CD4-positive, alpha-beta memory T cell (primary cell): ENCODE measurements at places on chromosomes 2 and 18. TPM values are rescaled to one million over a fixed set of nuclear protein-coding genes. Genes with fewer than 3 reads are reported as not detected.
A peak's percentile ranks its signal among the peaks of the same experiment; 100 is the strongest.

Gene CD226
- polyA plus RNA-seq: 73.1 TPM

Gene RIT2
- polyA plus RNA-seq: not detected

DNA sequence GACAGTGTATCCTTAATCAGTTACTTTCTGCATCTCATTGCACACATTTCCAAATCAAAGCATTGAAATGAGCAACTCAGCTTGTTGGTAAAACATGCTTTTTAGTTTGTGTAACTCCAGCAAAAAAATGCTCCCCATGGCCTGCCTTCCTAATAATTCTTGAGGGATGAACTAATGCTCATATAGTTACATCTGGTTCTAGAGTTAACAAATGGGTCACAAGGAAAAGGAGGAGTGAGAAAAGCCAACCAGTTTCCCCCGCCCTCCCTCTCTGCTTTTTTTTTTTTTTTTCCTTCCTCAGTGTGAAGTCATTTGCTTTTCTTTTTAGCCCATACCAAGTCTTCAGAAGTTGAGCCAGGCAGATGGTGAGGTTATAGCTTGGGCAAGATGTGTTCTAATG is 231.7 kb downstream of the MTX2 start:
- no peak overlapping the region for H3K4me3 ChIP-seq
- H3K36me3 ChIP-seq: no peaks in the 10 kb centered on the region
- H3K4me1 ChIP-seq: no peaks in the 10 kb centered on the region
- no peaks in the 10 kb centered on the region for H3K27me3 ChIP-seq
- no peak for DNase-seq

Gene CAPN13
- polyA plus RNA-seq: not detected

- no peaks in the 10 kb centered on the region for H3K4me1 ChIP-seq
- no peaks in the 10 kb centered on the region for H3K36me3 ChIP-seq
- no peak overlapping the region for H3K4me3 ChIP-seq
- H3K27ac ChIP-seq: no peak overlapping the region
- H3K27me3 ChIP-seq: no peaks in the 10 kb centered on the region
- no peak for DNase-seq
Observed at GRCh38 chr2:216735086-216735485, 39.7 kb upstream of the IGFBP5 start.

Gene IKZF2
- 0.14 TPM for polyA plus RNA-seq

GRCh38 chr18:62885804-62886203 is 170.5 kb downstream of the PHLPP1 start:
- H3K27me3 ChIP-seq: no peaks in the 10 kb centered on the region
- H3K4me3 ChIP-seq: no peak overlapping the region
- H3K27ac ChIP-seq: no peak overlapping the region
- no peaks in the 10 kb centered on the region for H3K4me1 ChIP-seq

- no peak overlapping the region for H3K4me3 ChIP-seq
- no peak for DNase-seq
- no peak overlapping the region for H3K27ac ChIP-seq
- no peaks in the 10 kb centered on the region for H3K4me1 ChIP-seq
Observed at GRCh38 chr2:200179151-200179550, 127.3 kb upstream of the SPATS2L start.

GRCh38 chr2:121387591-121388325 is 102.8 kb upstream of the TFCP2L1 start:
- no peaks in the 10 kb centered on the region for H3K4me1 ChIP-seq
- no peak for DNase-seq
- H3K27me3 ChIP-seq: no peaks in the 10 kb centered on the region

Gene HMSD
- not detected for polyA plus RNA-seq

Gene TWIST2
- not detected for polyA plus RNA-seq

Gene HNMT
- not detected for polyA plus RNA-seq

DNA sequence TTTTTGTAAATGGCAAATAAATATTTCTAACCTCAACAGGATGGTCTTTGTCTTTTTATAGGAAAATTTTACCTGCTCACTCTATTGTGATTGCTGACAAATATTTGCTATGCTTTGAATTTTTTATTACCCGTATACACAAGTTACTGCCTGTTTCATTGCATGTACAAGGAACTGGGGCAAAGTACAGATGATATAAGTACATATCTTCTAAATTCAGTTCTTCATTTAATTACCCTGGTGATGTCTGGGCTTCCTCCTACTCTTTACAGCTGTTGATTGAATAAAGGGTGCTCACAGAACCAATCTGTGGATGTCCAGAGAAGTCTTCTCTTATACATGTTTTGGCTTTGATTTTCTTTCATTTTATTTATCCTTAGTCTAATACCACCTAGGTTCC is 26.5 kb downstream of the KCNE4 start:
- H3K4me1 ChIP-seq: no peaks in the 10 kb centered on the region
- H3K36me3 ChIP-seq: no peaks in the 10 kb centered on the region
- H3K27me3 ChIP-seq: no peaks in the 10 kb centered on the region

DNA sequence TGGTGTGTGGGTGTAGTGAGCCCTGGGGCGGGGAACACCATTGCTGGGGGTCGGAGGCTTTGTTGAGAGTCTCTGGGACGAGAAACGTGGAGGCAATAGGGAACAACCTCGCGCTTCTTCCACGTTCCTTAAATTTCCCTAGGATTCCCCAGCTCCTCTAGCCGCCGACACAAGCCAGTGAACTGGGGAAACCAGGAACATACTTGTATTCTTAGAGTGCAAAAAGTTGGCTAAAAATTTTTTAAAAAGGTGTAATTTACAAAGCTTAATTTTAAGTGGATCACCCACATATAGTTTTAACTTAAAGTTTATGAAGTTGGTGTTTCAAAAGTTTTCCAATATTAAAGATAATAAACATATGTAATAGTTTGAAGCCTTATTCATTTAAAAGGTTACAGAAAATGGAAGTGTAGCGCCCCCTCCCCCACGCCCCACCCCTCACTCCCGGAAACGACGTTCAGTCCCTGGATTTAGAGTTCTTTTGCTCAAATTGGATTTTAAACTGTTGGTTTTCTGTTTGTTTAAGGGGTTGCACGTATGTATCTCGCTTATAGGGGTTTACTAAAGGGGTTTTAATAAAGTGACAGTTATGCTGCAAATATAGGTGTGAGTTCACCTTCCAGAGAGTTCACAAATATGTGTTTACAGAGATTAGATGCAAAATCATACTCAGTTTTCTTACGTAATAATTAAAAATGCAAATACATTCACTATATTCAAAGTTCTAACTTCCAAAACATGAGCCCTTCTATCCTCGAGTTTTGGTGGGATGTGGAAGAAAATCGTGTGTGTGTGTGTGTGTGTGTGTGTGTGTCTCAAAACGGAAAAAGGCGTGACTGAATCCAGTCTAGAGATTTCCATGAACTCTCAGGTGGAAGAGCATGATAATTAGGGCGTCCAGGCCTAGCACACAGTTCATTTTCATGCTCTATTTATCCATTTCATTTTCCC is 872 bp downstream of the DSG2 start:
- H3K27me3 ChIP-seq: peaks cover 8% of the 10 kb centered on the region
- H3K36me3 ChIP-seq: no peaks in the 10 kb centered on the region
- no peaks in the 10 kb centered on the region for H3K4me1 ChIP-seq
- no peak overlapping the region for H3K4me3 ChIP-seq

DNA sequence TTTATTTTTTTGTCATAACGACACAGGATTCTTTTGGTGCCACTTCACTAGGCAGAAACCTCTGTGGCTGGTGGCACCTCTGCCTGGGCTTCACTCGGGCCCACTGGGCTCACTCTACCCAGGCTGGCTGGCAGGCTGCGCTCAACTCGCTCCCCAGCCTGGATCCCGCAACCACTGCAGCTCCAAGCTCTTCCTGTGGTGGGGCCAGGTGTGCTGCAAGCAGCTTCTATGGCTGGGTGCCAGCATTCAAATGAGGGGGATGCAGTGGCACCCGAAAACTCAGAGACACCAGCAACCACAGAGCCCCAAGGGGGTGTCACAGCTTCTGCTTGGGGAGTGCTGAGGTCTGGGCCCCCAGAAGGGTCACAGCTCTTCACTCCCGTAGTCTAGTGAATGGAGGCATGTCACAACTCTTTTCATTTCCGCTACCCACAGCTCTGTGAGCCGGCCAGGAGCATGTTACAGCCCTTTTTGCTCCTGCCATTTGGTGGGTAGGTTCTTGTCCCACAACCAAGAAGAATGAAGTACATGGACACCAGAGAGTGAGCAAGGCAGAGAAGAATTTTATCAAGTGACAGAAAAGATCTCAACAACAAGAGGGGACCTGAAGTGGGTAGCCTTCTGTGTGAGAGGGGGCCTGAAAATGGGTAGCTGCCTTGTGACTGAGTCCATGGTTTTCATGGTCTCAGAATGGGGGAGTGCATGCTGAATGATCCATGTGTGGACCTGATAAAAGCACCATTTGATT is 170.1 kb downstream of the UBR3 start:
- H3K27me3 ChIP-seq: no peaks in the 10 kb centered on the region
- DNase-seq: no peak
- H3K36me3 ChIP-seq: no peaks in the 10 kb centered on the region
- no peak overlapping the region for H3K27ac ChIP-seq
- no peak overlapping the region for H3K4me3 ChIP-seq
- no peaks in the 10 kb centered on the region for H3K4me1 ChIP-seq

GRCh38 chr2:28251337-28251736 is 141.3 kb upstream of the FOSL2 start:
- no peak overlapping the region for H3K4me3 ChIP-seq
- peaks cover 48% of the 10 kb centered on the region for H3K4me1 ChIP-seq
- H3K27me3 ChIP-seq: no peaks in the 10 kb centered on the region
- peak overlapping the region; percentile 33 for H3K27ac ChIP-seq
- no peaks in the 10 kb centered on the region for H3K36me3 ChIP-seq

Gene SMYD1
- polyA plus RNA-seq: not detected

Gene CFC1
- polyA plus RNA-seq: not detected

Gene ADCYAP1
- not detected for polyA plus RNA-seq

DNA sequence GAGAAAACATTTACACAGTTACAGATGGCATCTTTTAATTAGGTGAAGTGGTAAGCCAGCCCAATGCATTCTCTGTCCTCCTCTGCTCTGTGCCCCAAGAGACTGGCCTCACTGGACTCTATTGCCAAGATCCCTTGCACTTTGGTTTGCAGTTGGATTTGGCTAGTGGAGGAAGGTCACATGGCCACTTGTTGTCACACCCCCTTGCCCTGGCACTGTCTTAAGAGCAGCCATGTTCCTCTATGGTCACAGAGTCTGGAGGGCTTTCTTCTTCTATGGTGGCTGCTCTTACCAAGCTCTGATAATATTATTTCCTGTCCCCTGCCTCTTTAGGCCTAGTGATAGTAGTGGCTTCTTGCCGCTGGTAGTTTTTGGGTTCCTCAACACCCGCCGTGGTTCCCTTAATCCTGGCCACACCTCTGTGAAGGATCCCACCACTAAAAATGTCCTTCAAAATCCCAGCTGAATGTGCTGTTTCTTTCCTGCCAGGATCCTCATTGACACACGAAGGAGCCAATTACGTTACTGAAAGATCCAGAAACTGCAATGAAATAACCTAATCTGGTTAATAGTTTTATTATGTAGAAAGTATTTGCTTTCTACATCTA is 111.1 kb downstream of the CDC42EP3 start:
- H3K4me1 ChIP-seq: peaks cover 7% of the 10 kb centered on the region
- no peak for DNase-seq

- H3K27ac ChIP-seq: no peak overlapping the region
- no peak overlapping the region for H3K4me3 ChIP-seq
Observed at GRCh38 chr2:40534528-40534927, 82.6 kb upstream of the SLC8A1 start.

DNA sequence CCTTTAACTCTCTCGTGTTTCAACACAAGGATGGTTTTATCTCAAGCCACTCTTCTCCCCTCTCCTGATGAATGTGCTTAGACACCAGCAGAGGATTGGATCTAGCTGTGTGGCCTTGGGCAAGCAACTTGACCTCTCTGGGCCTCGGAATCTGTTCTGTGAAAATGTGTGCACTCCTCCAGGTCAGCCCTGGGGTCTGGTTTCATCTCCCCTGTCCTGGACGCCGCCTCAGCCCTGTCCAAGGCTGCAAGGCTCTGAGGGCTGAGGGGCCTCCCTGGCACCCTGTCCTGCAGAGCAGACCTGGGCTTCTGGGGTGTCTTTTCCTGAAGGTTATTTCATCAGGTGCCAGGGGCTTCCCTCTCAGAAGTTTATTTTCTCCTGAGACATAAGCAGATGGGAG is 28.5 kb downstream of the CNDP1 start:
- H3K27me3 ChIP-seq: no peaks in the 10 kb centered on the region
- no peak overlapping the region for H3K4me3 ChIP-seq
- H3K27ac ChIP-seq: no peak overlapping the region
- no peak for DNase-seq

DNA sequence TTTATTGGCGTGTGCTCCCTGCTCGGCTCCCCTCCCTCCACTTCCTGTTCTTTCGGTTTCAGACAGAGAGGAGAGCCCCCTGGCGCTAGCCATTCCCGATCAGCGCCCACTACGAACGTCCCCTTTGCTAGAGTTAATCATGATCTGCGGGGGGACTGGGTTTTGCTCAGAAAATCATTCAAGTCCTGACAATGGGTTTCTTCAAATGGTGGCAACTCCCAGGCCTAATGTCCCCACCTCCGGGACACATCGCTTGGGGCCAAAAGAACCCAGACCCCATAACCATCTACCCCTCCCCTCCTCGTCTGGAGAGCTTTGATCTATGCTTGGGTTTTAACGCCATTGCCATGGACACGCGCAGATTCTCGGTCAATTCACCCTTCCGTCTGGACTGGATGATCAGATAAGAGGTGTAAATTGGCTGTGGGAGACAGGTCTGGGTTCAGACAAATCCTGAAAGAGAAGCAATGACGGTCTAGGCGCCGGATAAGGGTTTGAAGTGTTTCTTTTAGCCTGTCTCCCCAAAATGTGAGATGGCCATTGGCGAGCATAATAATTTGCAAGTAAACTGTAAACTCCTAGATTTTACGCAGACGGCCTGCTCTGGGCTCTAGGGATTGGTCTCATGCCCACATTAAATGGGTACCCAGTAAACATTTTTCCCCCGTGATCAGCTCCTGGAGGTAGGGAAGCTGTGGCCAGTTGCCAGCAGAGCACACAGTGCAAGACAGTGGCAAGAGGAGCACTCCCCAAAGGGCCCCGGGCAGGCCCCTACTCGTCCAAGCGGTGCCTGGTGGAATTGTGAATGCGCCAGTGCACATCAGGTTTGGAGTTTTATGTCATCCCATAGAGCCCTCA is 4.7 kb downstream of the NRP2 start:
- no peak overlapping the region for H3K4me3 ChIP-seq
- DNase-seq: no peak
- peaks cover 15% of the 10 kb centered on the region for H3K4me1 ChIP-seq
- H3K27me3 ChIP-seq: peaks cover 16% of the 10 kb centered on the region
- H3K27ac ChIP-seq: no peak overlapping the region

Gene SFTPB
- not detected for polyA plus RNA-seq

Gene PPP1R1C
- polyA plus RNA-seq: not detected
